ENCODE measurements at places on chromosomes 2 and 18.

- no peak for DNase-seq
Observed at GRCh38 chr2:204706939-204707338, 161.7 kb downstream of the PARD3B start.

- DNase-seq: no peak
Observed at GRCh38 chr2:121137571-121137970, 147.4 kb downstream of the TFCP2L1 start.

DNA sequence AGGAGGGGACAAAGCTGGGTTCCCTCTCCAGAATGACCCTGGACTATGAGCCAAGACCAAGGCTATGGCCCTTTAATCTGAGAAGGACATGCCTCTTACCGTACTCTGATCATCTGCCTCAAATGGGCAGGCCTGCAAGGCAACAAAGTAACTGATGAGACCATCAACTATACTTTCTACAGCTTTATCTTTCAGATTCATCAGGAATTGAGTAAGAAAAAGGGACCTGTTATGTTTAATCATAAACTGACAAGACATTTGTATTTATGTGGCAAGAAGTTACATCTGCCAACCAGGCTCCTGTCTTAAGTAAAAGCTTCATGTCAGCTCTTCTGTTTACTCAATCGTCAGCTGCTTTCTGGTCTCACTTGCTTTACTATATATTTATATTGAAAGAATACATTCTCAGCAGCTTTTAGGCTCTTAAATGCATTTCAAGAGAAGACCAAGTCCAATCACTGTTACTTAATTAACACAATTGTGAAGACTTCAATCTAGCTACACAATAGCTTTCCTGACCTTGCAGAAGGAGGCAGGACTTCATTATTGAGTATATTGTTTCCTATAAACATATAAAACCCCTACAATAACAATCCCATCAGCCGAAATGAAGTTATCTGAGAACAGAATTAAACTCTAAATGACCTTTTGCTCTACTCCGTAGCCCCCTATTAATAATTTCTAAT is 163.8 kb downstream of the ETAA1 start:
- no peak for DNase-seq

- DNase-seq: no peak
Observed at GRCh38 chr18:38796762-38797161, 1231.2 kb upstream of the CELF4 start.

DNA sequence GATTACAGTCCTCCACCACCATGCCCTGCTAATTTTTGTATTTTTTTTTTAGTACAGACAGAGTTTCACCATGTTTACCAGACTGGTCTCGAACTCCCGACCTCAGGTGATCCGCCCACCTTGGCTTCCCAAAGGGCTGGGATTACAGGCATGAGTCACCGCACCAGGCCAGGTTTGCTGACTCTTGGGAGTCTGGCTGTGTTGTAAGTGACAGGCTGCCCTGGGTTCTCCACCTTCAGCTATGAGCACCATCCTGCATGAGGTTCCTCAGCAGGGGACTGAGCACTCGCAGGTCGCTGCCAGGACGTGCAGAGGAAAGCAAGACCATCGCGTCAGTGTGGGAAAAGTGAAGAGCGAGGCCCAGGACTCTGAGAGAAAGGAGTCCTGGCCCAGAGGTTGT is 112.6 kb upstream of the NDUFV2 start:
- no peak for DNase-seq

GRCh38 chr2:11744631-11745394 is 1.6 kb upstream of the LPIN1 start:
- DNase-seq: peak; percentile 74

GRCh38 chr18:41630232-41630886 is 324.7 kb upstream of the PIK3C3 start:
- DNase-seq: no peak

GRCh38 chr2:224640679-224641078 is 55.5 kb upstream of the CUL3 start:
- no peak for DNase-seq

- no peak for DNase-seq
Observed at GRCh38 chr2:69961496-69961895, at the start of gene ASPRV1. ASPRV1 (minus strand) TSS chr2:69961631; CDS start chr2:69961436, 195 bp downstream.

DNA sequence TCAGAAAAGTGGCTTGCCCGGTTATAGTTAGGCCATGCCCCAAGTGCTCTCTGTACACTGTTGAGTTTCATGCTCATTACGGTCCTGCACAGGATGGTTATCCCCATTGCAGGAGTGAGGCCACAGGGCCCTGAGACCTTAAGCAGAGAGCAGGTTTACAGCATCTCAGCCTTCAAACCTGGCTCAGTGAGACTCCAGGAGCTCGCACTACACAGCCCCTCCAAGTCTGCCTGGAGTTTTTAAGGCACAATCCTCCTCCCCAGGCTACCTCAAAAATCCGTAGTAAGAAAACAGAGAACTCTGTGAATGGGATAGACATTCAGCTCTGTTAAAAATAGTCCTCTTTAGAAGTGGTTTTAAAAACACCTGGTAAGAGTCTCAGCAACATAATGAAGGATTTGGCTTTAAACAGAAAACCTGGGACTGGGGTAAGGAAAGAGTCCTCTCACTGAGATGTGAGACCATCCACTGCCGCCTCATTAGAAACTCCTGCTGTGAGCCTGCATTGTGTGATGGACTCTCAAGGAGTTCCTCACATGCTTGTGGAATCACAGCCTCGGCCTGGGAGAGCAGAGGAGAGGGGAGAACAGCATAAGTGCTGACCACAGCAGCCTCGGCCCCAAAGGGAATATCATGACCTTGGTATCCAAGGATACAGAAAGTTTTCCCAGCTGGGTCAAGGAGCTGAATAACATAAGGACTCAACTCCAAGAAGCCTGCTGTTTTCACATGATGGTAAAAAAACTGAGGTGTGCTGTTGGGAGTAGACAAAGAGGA is 214.8 kb downstream of the ATAD2B start:
- DNase-seq: no peak

- no peak for DNase-seq
Observed at GRCh38 chr18:48805826-48806535, 144.8 kb downstream of the SMAD7 start.

- no peak for DNase-seq
Observed at GRCh38 chr2:202510911-202511310, 123.9 kb upstream of the FAM117B start.

- DNase-seq: no peak
Observed at GRCh38 chr2:124692707-124693106, 667.6 kb downstream of the CNTNAP5 start.

DNA sequence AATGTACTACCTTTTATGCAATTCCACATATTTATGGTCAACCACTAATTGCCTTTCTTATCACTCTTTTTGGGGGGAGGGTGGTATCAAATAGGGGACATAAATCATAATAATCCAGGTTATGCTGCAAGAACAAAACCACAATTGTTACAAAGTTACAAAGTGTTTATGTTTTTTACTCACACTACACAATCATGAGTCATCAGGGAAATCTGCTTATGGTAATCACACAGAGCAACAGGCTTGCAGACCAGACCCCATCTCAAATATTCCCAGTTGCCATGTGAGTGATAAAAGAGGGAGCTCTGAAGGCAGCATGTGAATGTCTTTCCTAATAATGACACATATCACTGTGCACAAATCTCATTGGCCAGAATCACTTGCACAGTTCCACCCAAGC is 304.7 kb upstream of the TMEFF2 start:
- no peak for DNase-seq

DNA sequence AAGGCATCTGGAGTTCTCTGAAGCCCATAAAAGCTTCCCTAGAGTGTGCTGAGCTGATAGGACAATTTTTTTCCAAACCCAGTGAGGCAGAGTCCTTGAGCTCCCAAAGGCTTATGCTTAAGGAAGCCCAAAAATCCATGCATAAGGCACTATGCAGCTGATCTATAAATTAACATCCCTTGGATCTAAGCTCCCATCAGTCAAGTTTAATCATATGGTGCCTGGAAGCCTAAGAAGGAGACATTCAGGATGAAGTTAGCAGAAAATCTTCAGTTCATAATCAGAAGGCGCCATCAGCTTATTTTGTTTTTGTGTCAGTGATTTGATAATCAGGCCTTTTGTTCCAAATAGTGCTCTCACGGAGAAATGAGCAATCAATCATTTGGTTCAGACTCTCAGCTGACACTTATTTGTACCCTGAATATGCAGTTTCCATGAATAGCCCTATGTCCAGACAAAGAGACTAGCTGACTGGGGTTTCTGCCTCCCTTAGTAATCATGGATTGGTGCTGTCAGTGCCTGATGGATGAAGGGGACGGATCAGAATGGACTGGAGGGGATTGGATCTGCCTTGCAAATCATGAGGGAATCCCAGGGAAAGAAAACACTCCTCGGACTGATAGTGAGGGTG is 464.8 kb upstream of the RGPD4 start:
- no peak for DNase-seq

DNA sequence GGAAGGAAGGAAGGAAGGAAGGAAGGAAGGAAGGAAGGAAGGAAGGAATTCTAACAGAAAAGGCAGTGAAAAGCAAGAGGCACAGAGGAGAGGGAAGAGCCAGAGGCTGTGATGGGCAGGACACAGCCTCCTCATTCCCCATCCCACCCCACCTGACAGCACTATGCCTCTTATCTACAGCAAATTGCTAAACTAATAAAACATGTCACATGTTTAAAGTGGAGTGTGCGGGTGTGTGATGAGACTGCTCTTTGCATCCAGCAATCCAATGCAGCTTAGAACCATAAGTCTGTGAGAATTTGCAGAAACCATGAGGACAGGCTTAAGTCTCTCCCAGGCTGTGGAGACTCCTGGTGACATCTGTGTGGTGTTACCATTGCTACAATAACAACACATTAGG is 108.4 kb upstream of the ALK start:
- no peak for DNase-seq

- DNase-seq: no peak
Observed at GRCh38 chr2:38254796-38255195, 122.3 kb downstream of the ATL2 start.

DNA sequence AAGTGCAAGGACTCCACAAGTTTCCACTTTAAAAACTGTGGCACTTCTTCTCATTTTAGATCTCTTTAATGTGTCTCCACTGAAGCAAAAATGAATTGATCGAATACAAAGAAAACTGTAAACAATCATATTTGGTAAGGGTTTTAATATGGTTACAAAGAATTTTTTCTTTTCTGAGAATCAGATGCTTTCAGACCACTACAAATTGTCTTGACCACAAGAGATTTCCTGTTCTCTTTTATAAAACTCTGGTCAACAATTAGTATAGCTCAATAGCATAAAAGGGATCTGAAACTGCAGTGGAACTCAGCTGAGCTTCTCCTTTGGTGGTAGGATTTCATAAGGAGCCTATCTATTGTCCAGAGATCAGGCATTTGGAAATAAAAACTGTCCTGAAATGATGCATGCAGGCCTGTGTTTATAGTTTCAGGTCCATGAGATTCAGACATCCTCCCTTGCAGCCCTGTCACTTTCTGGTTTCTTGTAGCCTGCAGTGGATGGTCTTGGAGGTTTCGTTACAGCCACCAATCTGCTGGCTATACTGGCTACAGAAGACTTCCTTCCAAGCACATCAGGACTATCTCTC is 120.0 kb downstream of the DOCK10 start:
- peak; percentile 85 for DNase-seq

GRCh38 chr2:227194219-227194618 is 29.8 kb downstream of the COL4A3 start:
- no peak for DNase-seq

DNA sequence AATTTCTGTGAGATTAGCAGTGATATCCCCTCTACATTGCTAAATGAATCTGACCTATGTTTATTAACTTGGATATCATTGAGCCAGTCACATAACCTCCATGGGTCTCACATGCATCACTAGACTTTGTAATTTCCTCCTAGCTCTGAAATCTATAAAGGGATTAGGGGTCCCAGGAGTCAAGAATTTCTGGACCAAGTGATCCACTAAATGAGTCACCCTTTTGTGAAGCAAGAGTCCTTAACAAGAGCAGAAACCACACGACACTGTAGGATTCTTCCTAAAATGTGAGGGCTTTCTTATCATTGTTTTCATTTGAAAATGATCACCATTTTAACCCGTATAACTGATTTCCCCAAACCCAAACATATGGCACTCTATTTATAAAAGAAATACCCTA is 90.3 kb downstream of the DHRS9 start:
- no peak for DNase-seq

DNA sequence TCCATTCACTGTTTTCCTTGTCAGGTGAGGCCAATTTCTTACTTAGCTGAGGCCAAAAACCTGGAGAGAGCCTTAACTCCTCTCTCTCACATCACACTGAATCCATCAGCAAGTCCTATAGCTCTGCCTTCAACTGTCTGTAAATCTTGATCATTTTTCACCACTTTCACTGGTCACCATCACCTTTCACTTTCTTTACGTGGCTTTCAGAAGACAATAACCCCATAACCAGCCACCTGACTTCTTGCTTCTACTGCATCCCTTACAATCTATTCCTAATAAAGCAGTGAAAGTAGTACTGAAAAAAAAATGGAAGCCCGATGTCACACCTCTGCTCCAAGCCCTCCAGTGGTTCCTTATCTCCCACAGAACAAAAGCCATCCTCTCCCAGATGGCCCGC is 7.7 kb downstream of the LOXL3 start:
- DNase-seq: no peak

- no peak for DNase-seq
Observed at GRCh38 chr2:12828980-12829379, 112.2 kb downstream of the TRIB2 start.

GRCh38 chr2:218754201-218754600 is 27.7 kb upstream of the CYP27A1 start:
- no peak for DNase-seq

GRCh38 chr18:36114251-36114650 is 14.9 kb downstream of the SLC39A6 start:
- no peak for DNase-seq

GRCh38 chr2:52897511-52898044 is 870.0 kb upstream of the CHAC2 start:
- DNase-seq: no peak

DNA sequence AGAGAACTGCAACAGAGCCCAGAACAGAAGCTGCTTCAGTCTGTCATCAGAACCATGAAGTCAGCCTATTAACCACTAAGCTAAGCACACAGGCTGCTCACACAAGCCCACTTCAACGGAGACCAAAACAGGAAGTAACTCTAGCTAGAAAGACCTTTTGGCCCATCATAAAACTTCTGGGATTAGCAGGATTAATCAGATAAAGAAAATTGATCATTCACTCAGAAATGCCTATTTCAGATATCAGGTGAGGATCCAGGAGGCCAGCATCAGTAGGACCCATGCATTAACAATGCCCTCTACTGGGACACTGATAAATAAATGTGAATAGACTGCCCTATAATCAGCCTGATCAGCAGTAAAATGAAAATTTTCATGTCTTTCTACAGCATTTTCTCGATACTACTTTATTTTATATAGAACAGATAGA is 101.4 kb downstream of the WDPCP start:
- DNase-seq: no peak

GRCh38 chr2:100470898-100471514 is 724 bp downstream of the NMS start:
- DNase-seq: no peak

DNA sequence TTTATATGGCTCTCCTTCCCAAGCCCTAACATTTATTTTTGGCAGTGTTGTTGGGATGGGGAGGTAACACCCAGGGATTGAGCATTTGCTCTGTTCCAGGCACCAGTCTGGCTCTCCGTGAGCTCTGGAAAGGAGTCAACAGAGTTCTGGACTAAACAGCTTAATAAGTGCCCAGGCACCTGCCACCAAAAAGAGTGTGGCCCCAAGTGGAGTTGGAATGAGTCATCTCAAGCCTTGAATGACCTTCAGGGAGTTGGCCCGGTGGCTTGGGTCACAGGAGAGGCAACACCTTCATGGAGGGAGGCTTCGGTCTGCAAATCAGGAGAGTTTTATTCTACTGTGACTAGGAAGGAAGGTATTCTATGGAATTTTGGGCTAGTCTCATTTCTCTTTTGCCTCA is 203.2 kb downstream of the DLGAP1 start:
- DNase-seq: no peak
